ENCODE measurements at places on chromosomes 7 and 10.

DNA sequence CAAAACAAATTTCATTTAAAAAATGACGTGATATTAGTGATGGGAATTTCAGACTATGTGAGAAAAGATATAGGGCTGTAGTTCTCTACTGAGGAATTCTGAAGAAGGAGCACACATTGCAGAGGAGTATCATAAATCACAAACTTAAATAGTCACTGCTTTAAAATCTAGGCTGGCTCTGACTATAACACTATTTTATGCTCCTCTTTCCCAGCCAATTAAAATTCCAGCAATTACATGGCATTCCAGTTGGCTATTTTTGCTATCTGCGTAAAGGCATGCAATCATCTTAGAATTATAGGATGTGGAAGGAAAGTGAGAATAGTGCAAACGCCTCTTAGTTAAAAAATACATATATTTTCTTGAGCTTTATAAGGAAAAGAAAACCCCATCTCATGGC is 123.1 kb downstream of the GNAI1 start:
- no peak for DNase-seq

GRCh38 chr10:74231375-74231774 is 80.4 kb downstream of the ADK start:
- no peak for DNase-seq

GRCh38 chr10:71512761-71513539 is 116.2 kb downstream of the CDH23 start:
- DNase-seq = no peak

DNA sequence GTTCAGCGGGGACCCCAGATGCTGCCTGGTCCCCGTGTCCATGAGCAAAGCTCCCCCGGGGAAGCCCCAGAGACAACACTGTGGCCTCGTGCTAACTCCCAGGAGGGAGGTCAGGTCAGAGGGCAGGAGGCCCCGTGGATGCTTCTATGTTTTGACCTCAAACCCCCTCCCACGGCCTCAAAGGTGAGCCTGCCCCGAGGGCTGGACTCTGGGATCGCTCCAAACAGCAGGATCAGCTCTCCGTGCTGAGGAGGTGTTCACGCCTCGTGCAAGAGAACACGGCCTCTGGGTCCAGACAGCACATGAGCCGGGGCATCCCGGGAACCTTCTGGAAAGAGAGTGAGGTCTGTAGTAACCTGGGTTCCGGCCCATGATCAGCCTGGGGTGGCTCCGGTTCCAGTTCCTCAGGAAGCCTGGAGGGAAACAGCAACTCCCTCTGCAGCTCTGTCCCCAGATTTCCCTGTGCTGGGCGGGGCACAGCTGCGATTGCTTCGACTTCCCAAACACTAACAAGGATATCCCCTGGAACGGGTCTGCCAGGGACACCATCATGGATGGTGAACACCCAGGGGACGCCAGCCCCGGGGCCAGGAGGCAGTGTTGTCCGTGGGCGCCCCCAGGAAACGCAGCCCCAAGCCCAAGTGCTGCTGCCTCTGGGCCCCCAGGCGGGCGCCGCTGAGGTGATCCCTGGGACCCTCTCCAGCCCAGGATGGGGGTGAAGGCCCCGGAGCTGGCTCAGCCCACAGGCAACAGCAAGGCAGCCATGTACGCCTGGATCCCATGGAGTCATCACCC is 18.0 kb upstream of the INPP5A start:
- DNase-seq = no peak

DNA sequence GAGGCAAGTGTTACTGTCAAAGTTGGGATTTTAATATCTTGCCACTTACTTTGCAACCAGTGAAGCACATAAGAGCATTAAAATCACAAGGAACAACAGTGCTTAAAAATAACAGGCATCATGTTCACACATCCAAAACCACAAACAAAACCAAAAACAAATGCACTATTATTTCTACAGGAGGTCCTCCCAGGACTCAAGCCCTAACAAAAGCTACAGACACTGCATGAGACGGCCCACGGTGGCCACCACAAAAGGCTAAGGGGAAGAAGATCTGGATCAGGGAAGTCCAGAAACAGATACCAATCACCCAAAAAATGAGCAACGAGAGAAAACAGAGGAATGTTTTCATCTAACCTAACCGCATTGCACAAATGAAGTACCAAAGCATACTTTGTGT is 158.4 kb downstream of the ZMYND11 start:
- no peak for DNase-seq

- DNase-seq = no peak
These were observed 29.0 kb downstream of the FOXK1 start for GRCh38 chr7:4711093-4711492.

DNA sequence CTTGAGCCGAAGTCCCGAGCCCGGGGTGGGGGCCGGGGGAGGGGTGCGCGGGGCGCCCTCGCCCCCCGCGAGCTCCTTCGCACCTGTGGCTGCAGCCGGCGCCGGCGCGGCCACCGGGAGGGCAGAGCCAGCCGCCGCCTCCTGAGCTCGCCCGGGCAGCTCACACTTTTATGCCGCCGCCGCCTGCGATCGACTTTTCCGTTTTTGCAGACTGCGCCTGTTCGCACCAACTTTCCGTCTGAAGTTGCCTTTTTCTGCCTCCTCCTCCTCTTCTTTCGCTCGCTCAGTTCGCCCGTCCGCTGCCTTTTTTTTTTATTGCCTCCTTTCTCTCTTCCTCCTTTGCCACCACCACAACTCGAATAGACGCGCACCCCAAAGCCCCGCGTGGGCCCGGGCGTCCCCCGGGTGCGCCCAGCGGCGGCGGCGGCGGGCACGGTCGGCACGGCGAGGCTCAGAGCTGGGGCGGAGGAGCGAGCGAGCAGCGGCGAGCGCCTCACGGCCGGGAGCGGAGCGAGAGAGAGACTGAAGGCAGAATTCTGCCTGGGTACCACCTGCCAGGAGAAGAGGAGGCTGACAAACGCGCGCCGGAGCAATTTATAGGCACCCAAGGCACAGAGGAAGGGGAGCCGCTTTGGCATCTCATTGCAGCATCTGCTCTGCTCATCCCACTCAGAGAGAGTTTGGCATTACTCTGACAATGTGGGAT is at the start of gene C1QL3:
Gene C1QL3 (minus strand): TSS at position 569 of the 706 bp plus-strand sequence. CDS start 814 bp downstream, outside the sequence.
- no peak for DNase-seq

DNA sequence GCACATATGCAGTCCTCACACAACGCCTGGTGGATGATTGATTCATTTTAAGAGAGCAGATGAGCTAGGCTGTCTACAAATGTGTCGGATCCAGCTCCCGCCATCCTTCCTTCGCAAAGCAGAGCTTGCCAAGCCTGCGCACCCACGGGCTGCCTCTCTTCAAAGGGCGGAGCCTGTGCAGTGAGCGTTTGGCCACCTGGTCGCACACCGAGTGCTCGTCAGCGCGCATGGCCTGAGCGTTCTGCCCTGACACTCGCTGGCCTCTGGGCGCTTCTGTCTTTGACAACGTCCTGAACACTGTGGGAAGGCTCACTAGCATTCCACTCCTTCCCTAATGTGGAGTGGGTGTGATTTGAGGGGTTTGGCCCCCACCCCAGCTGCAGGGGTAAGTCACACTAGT is 47.1 kb upstream of the TMEM72 start:
- no peak for DNase-seq

DNA sequence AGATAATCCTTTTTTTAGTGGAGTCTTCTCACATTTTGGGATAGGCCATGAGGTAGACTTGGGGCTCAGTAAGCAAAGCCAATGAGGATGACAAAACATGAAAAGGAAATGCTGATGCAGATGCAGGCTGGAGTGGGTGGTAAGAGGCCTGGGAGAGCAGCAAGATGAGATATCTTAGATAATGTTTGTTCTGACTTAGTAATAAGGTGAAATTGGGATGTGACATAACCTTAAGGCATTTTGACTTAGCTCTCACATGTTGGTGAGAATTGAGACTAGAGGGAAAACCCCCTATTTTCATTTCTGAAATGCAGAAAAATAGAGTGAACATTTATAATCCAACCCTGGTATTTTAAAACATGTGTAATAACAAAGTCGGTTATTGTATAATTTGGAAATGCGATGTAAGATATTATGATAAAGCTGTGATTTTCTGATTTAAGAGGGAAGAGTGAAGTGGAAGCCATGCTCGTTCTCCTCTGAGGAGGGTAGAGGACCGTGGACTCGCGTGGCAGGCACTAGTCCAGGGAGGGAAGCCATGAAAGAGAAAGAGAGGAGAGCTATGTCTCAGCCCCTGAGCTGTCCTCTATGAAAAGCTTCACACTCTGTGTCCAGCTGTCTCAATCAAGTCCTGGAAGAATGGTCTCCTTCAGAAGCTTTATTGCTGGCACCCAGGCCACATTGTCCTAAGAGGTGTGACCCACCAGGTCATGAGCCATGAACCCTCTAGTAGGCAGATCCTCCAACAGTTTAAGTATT is 57.3 kb downstream of the ST7 start:
- DNase-seq = no peak

GRCh38 chr7:74501298-74501697 is 47.6 kb downstream of the GTF2IRD1 start:
- DNase-seq = no peak

GRCh38 chr10:11036424-11037011 is 18.8 kb downstream of the CELF2 start:
- DNase-seq = no peak

DNA sequence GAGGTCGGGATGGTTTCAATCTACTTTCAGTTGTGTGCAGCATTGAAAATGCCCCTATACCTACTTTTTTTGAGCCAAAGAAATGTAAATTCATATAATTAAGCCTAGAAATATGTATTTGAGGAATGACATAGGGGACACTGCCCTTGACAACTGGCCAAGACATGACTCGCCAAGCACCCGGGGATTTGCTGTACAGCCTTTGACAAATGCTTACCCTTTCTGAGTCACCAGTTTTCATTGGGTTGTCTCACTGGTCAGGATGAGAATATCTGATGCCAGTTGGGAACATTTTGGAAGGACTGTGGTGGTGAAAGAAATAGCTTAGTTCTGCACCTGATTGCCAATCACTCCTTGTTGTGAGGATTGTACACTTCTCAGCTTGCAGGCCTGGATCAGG is 166.8 kb upstream of the HABP2 start:
- no peak for DNase-seq

DNA sequence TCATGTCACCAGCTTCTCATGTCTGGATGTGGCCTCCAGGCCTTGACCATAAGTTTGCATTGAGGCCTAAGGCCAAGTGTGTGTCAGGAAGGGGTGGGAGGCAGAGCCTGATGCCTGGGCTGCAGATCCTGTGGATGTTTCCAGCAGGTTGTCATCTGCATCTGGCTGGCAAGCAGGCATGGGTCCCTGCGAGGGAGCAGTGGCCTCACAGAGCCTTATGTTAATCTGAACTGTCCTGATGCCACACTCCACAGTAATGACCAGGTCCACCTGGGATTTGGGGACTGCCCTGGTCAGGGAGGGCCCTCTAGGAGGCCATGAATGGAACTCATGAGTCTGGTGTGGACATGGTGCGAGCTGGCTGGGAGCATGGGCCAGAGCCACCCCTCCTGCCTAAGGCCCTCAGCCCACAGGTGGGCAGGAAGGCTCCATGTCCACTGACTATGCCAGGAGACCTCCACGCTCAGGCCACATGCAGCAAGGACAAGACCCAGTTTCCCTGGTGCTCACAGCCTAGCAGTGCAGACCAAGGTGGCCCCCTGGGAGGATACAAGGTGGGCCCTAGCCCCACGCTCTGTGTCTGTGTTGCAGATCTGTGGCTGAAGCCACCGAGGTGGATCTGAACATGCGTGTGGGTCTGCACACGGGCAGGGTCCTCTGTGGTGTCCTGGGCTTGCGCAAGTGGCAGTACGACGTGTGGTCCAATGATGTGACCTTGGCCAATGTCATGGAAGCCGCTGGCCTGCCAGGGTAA is 83.1 kb downstream of the ADCY1 start:
- no peak for DNase-seq

DNA sequence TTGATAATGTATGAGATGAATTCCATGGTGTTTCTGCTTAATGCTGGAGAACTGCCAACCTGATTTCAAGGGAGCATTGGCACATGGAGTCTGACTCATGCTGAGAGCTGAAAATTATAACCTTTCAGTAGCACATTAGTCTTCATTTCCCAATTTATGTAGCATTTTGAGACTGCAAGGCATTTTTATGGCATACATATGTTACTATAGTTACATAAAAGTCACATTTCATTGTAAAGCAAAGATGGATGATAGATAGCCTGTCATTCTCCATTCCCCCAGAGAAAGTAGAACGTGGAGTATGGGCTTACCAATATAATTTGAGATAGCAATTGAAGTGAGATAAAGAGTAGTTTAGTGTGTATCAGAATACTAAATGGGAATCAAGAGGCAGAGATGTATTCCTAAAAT is 103.1 kb downstream of the SLC16A9 start:
- no peak for DNase-seq

DNA sequence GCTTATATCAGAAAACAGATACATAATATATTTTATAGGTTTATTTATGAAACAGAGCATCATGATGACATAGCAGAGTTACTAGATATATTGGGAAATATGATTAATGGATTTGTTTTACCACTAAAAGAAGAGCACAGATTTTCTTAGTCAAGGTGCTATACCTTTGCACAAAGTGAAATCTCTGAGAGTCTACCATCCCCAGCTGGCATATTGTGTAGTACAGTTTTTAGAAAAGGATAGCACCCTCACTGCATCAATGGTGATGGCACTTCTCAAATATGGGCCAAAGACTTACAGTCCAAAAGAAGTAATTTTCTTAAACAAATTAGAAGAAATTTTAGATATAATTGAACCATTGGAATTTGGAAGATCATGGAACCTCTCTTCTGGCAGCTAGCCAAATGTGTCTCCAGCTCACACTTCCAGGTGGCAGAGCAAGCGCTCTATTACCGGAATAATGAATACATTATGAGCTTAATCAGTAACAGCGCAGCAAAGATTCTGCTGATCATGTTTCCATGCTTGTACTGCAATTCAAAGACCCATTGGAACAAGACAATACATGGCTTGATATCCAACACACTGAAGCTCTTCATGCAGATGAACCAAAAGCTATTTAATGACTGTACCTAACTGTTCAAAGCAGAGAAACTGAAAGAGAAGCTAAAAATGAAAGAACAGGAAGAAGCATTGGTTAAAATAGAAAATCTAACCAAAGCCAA is 21.9 kb upstream of the CREB3L2 start:
- no peak for DNase-seq

- DNase-seq = no peak
These were observed 37.0 kb downstream of the ALOX5 start for GRCh38 chr10:45410807-45411606.

DNA sequence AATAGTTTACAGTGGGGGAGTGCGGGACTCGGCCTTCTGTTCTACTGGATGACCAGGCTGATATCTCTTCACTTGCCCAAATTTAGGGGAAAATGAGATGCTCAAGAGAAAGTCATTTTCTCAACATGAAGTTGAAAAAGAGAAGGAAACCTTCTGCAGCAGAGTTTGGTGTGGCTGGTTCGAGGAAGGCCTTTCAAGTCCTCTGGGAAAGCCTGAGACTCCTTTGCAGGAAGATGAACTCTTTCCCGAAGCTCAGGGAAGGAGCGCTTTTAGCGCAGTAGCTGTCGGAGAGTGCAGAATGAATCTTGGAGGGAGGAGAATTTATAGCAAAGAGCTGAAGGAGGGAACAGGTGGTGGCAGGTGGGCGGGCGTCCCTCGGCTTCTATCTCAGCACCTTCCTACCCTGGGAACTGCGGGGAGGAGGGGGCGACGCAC is at the start of gene ATOH7:
Gene ATOH7 (minus strand): TSS at position 297 of the 435 bp plus-strand sequence. CDS start 436 bp downstream, outside the sequence.
- DNase-seq = no peak
